ENCODE measurements at places on chromosomes 3 and 15.

- DNase-seq, result peak; percentile 63
Observed at GRCh38 chr3:61090389-61091169, 160.7 kb downstream of the FHIT start.

DNA sequence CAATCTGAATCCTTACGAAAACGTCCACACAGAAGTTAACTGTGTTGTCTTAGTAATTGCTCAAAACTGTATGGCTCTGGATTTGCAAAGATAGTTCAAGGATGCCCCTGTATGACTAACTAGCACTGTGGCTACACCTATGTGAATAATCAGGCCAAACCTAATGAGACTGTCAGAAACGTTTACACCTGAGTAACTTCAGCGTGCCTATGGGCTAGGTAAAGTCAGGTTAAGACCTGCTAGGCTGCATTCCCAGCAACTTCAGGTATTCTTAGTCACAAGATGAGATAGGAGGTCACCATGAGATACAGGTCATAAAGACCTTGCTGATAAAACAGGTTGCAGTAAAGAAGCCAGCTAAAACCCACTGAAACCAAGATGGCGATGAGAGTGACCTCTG, 87.8 kb upstream of the PLXND1 start:
- DNase-seq, result no peak

DNA sequence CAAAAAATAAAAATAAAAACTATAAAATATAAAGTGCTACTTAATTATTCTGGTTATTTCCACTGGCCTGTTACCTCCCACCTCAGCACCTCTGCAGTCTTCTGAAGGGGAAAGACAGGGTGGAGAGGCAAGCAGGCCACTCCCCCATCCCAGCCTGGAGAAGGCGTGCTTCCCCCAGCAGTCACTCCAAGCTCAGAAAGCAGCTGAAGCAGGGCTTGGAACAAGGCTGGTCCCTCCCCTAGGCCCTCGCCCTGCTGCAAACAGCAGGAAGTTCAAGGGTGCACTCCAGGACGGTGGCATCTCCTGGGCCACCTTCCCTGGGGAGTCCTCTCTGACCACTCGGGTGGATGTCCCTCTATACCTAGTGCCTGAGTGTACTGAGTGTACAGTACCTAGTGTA, 21.4 kb downstream of the CACNA2D2 start:
- no peak for DNase-seq

DNA sequence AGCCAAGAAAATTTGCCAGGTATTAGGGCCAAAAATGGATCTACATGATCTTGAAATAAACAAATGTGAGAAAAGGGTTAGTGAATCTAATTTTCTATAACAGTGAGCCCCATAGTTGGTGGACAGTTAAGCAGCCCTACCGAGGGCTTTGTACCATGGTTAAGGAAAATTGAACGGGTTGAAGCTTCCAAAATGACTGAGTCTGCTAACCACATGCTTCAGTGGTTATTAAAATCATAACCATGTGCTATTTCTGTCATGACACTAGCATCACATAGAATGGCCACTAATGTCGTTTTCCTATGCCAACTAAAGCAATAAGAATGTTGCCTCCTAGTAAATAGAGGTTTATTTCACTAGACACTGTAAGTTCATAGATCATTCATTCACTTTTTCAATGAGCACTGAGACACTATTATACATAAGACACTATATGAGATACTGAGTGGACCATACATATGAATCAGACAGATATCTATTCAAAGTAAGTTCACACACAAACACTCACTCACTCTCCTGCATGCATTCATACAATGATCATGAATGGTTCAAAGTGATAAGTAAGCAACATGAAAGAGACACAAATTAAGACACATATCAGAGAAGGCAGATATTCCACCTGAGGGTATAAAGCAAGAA, 4.3 kb downstream of the SST start:
- DNase-seq, result no peak

GRCh38 chr3:120428924-120429323, 21.9 kb downstream of the FSTL1 start:
- no peak for DNase-seq
